ENCODE measurements at places on chromosomes 5 and 9.

GRCh38 chr9:90813046-90813445, 11.4 kb downstream of the SYK start:
- DNase-seq, result no peak

GRCh38 chr5:157902449-157903116, 43.6 kb upstream of the CLINT1 start:
- DNase-seq, result no peak

GRCh38 chr9:118522093-118523028, 818.2 kb downstream of the TLR4 start:
- peak; percentile 57 for DNase-seq

- DNase-seq, result no peak
These were observed 7.9 kb upstream of the INSYN2B start for GRCh38 chr5:169988206-169988605.

DNA sequence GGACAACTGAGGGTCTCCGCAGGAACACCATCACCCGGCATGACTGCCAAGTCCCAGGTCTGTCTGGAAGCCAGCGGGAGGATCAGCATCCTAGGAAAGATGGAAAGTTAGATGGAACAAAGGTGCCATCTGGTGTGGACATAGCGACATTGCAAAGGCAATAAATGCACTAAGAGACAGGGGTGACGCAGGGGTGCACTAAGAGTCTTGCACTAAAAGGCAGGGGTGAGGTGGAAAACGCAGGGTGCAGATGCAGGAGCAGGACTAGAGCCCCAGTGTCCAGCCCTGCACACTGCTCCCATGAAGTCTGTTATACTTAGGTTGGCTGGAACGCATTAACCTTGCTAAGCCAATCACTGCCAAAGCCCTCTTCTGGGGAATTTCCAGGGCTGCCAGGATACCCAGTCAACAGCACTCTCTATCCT, 15.5 kb downstream of the ATOX1 start:
- no peak for DNase-seq

DNA sequence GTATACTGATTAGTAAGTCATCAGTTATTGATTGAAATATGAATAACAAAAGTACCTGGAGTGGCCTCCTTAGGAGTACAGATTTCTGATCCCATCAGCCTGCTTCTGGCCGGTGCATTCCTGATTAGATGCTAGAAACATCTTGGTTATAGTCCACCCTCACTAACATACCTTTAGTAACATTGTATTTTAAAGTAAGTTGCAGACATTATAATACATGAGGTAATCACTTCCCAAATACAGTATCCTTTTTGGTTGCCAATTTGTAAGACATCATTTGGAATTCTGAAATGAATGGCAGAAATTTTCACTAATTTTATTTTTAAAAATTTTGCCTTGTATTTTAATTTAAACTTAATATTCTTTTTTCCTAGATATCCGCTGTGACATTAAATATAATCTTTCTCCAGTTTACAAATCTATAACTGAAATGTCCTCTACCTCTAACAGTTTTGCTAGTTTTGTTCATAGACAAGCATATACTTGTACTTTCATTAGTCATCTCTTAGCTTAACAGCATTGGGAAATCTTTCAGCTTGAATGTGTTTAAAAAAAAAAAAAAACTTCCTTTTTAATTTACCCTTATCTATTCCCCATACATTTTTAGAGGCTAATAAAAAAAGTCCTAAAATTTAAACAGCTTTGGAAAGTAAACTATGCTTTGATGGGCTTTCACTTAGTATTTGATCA, 178.9 kb downstream of the XRCC4 start:
- DNase-seq, result no peak

DNA sequence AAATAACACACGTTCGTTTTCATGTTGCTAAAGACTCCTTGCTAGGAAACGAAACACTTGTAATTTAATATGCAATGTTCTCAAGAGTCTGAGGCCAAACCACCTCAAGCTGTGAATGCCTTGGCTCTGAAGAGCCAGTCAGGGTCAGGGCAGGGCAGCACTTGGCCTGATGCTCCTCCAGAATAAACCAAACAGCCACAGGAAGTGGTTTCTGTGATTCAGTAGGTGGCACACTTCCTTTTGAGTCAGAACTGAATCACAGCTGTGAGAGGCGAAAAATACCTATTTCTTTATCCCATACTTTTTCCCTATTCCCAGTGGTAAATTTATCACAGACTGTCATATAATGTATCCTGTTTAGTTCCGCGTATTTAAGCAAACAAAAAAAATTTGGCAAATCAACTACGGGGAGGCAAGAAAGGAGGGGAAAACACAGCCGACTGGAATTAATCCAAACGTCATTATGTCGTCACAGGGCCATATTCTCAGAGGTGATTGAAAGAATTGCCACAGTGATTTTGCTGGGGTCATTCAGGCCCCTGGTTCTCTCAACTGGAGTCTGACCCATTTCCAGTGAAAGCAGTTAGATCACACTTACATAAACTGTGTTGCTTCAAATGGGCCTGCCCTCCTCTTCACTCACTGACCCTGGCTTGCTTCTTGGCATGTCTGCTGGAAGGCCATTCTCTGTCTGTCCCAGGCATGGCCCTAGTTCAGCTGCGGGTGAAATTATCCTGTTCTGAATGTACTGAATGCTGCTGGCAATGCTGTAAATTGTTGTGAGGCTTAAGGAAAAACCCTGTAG, 71.2 kb downstream of the ARRDC3 start:
- peak; percentile 96 for DNase-seq

- DNase-seq, result no peak
These were observed 549.0 kb upstream of the ZNF608 start for GRCh38 chr5:125295405-125295872.

GRCh38 chr5:109945097-109945678, 255.5 kb downstream of the MAN2A1 start:
- DNase-seq, result no peak

DNA sequence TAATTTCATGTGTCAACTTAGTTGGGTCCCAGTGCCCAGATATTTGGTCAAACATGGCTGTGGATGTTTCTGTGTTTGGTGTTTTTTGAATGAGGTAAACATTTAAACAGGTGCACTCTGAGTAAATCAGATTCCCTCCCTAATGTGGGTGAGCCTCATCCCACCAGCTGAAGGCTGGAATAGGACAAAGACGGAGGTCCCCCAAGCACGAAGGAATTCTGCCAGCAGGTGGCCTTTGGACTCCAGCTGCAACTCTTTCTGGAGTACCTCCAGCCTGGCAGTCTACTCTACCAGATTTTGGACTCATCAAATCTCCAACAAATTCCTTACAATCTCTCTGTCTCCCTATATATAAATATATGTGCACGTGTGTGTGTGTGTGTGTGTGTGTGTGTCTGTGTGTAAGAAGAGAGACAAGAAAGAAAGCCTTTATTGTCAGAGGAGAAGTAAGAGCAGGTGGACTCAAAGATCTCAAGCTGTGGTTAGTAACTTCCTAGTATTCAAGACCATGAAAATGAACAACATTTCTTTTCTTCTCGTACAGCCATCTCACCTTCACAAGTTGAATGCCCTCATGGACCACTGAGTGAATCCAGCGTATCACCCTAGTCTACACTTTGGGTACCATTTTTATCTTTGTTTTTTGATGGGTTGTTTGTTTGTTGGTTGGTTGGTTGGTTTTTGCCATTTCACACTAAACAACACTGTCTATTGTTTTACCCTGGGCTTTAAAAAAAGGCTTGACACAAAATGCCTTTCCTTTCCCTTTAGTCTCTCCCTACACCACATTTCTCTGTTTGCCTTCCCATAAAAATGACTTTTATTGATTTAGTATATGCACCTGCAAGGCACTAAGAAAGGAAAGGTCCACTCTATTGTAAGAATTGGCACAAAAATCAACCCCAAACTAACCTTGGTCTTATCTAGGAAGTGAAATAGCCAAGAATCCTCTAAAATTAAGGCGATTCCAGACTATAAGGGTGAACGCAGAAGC, 118.7 kb downstream of the TENT4A start:
- DNase-seq, result no peak

DNA sequence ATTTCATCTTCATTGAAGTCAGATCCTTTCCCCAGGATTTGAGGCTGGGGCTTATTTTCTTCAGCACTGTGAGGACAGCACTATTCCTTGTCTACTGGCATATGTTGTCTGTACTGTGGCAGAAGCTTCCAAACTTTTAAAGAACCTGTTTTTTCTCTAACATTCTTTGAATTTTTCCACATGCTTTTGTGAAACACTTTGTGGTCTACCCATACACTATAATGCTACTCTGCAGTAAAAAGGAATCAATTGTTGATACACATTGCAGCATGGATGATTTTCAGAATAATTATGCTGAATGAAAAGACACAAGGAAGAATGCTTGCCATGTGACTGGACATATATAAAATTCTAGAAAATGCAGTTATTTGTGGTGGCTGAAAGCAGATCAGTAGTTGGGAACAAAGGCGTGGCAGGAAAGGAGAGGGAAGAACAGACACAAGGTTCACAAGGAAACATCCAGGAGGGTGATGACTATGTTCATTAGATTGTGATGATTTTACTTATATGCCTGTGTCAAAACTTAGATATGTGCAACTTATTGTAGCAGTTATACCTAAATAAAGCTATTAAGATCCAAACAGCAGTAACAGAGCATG, 96.8 kb downstream of the WNK2 start:
- no peak for DNase-seq

GRCh38 chr9:108077556-108077955, 588.0 kb upstream of the KLF4 start:
- DNase-seq, result no peak

DNA sequence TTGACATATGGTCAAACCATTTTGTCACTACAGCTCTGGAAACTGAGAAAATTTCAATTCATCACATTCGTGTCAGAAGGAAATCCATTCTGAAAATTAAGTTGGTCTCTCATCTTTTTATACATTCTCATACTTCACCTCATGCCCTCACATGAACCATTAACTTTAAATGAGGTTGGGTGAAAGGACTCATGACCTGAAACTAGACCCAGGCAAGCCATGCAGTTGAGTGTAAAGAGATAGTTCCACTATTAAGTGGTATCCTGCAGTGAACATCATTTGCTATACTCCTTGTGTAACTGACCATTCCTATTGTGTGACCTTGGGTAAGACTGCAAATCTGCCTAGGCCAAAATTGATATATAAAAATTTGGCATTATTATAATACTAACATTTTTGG, 299.6 kb upstream of the GRIN3A start:
- no peak for DNase-seq

GRCh38 chr9:10148796-10149195, 464.0 kb downstream of the PTPRD start:
- DNase-seq, result no peak

GRCh38 chr5:113115061-113115460, 138.5 kb downstream of the DCP2 start:
- DNase-seq, result no peak

DNA sequence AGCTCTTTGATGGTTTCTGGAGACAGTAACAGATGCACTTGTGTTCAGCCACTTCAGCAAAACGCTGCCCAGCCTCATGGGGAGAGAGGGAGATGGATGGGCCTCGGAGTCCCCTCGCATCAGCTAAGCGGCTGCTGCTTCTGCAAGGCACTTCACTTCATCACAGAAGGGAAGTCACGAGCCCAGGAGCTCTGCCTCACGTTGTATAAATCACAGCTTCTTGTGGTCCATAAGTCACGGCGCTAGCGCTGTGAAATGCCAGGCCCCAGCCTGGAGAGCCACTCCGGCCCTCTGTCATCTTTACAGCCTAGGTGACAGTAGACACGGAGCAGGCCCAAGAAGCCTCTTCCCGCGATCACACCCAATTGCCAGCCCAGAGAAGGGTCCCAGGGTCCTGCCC, 23.4 kb downstream of the DBH start:
- no peak for DNase-seq

GRCh38 chr5:32475334-32476097, 31.0 kb upstream of the ZFR start:
- DNase-seq, result no peak

DNA sequence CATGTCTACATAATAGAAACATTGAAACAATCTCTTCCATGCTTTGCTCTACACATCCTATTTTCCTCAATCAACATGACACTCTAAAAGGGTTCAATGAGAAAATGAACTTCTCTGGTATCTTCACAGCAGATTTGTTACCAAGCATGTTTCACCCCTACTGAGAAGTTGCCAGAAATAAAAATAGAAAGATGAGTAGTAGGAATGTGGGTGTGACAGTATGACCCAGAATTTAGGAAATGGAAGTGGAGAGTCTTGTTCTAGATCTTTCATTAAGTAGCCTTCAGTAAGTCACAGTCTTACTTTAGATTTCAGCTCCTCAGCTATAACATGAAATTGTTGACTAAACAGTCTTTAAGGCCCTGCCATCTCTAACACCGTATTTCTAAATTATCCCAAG, 581.8 kb downstream of the EFNA5 start:
- DNase-seq, result no peak

GRCh38 chr5:111984044-111984443, 227.1 kb upstream of the NREP start:
- DNase-seq, result no peak

- peak; percentile 20 for DNase-seq
These were observed 37.4 kb downstream of the P4HA2 start for GRCh38 chr5:132190161-132190817.

DNA sequence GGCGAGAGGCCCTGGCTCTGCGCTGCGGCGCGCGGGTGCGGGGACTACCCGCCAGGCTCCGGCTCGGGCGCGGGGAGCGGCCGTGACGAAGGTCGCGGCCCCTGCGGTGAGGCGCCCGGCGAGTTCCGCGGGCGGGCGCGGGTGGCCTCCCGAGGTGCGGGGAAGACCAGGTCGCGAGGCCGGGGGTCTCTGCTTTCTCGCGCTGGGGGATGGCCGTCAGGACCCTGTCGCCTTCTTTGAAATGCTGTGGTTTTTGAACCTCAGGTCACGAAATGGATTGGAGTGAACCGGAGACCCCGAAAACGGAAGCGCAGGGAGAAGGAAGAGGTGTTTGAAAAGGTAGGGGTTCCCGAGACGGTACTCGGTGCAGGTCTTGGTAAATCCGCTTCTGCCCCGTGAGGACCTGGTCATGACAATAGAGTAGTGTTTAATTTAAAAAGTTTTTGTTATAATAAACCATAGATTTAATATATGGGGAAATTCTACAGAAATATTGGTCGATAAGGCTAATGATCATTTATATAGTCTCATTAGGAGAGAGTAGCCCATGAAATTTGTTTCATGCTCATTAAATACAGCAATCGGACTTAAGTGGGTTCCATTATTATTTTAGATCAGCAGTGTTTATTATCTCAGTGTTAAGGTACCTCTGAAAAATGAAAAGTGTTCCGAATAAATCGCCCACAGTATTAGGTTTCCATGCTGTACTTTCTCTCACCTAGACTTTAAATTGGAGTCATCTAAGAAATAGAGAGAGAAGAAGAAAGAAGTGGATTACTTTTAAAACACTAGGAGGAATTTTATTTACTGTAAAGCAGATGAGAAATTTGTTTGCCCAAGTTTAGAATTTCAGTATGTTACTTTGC, 279.0 kb downstream of the AOPEP start:
- no peak for DNase-seq
